ENCODE measurements at places on chromosomes 5 and 9. TPM values are rescaled to one million over a fixed set of nuclear protein-coding genes. Genes with fewer than 3 reads are reported as not detected.

The CLIC3 gene
- total RNA-seq = not detected

The FGF10 gene
- total RNA-seq = 0.54 TPM

The IFNK gene
- total RNA-seq = not detected

The IQGAP2 gene
- 66.0 TPM for total RNA-seq

The GPR150 gene
- not detected for total RNA-seq

The PLCXD3 gene
- total RNA-seq = 0.10 TPM

The SLC26A2 gene
- total RNA-seq = 11.4 TPM

The RC3H2 gene
- total RNA-seq = 38.4 TPM

The FOXI1 gene
- not detected for total RNA-seq

The PCDHA1 gene
- total RNA-seq = 0.50 TPM

The PCDHB12 gene
- total RNA-seq = 2.0 TPM

All from H1 (cell line).